PC-3 (cell line): ENCODE measurements at places on chromosomes 2 and 18. TPM values are rescaled to one million over a fixed set of nuclear protein-coding genes. Genes with fewer than 3 reads are reported as not detected.

TBR1 gene
- not detected in 2 replicates for total RNA-seq

ARHGAP15 gene
- total RNA-seq = not detected in 2 replicates

ZFP36L2 gene
- 14.8 and 26.0 TPM in 2 replicates for total RNA-seq

RPIA gene
- total RNA-seq = 10.7 and 17.5 TPM in 2 replicates

OBSL1 gene
- 122 and 148 TPM in 2 replicates for total RNA-seq

SGPP2 gene
- not detected in 2 replicates for total RNA-seq
